ENCODE measurements at places on chromosomes 6 and 20. TPM values are rescaled to one million over a fixed set of nuclear protein-coding genes. Genes with fewer than 3 reads are reported as not detected.

- DNase-seq: peak; percentile 44
Measured at GRCh38 chr6:170106906-170107525, 183.9 kb downstream of the DLL1 start.

DNA sequence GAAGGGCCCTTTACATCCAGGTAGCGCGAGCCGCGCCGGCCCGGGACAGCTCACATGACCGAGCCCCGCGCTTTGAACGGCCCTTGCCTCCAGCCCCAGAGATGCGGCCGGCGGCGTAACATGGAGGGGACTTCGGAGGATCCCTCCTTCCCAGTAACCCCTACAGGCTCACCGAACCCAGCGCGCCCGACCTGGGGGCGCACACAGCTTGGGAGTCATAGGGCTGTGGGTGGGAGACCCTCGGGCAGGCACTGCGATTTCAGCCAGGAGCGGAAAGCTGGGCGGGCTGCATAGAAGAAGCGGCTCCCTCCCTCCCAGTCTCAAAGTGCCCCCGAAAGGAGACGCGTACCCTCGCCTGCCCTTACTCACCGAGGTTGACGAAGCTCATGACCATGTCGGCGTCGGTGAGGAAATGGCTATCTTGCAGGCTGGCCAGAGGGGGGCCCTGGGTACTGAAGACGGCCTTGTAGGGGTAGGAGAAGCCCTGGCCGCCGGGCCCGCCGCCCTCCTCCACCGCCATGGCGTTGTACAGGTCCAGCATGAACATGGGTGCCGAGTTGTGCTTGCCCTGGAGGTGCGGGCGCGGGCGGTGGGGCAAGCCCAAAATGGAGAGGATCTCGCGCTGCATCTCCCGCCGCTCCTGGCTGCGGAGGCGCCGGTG lies 975 bp downstream of the BMP7 start:
- DNase-seq: no peak

- DNase-seq: no peak
Measured at GRCh38 chr6:140782941-140783340, 1349.8 kb upstream of the GJE1 start.

GABRR1 gene
- not detected for total RNA-seq

DNA sequence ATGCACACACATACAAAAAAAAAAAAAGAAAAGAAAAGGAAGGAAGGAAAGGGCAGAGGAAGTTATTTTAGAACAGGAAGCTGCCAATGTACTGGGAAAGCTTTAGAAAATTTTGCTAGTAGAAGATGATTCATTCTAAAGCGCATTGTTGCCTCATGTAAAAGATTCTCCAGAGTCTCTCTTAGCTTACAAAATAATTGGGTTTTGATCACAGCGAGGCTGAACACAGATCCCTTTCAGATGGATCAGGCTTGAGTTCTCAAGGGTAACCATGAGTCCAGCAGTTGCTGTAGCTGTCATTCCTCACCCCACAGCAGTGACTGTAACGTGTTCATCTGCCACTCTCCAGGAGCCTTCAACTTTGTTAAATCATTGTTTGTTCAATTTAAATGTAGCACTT lies 81.9 kb downstream of the PHACTR2 start:
- no peak for DNase-seq

LGSN gene
- total RNA-seq: not detected

DNA sequence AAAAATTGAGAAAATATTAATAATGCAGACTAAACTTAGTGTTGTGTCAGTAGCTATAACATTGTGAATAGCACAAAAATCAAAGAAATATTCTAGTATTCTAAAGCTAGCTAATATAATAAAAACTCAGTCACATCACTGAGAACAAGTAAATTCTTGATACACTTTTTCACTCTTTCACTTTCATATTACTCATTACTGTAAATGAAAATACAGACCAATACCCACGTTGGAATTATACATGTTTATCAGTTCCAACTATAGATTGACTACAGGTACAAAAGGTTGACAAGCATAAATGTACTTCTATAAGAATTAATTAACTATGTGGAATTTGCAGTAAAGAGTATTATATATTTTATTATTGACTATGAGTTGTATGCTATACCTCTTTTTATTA lies 1043.4 kb upstream of the FLRT3 start:
- DNase-seq: no peak
